ENCODE measurements at places on chromosomes 1 and 21. TPM values are rescaled to one million over a fixed set of nuclear protein-coding genes. Genes with fewer than 3 reads are reported as not detected.

DNA sequence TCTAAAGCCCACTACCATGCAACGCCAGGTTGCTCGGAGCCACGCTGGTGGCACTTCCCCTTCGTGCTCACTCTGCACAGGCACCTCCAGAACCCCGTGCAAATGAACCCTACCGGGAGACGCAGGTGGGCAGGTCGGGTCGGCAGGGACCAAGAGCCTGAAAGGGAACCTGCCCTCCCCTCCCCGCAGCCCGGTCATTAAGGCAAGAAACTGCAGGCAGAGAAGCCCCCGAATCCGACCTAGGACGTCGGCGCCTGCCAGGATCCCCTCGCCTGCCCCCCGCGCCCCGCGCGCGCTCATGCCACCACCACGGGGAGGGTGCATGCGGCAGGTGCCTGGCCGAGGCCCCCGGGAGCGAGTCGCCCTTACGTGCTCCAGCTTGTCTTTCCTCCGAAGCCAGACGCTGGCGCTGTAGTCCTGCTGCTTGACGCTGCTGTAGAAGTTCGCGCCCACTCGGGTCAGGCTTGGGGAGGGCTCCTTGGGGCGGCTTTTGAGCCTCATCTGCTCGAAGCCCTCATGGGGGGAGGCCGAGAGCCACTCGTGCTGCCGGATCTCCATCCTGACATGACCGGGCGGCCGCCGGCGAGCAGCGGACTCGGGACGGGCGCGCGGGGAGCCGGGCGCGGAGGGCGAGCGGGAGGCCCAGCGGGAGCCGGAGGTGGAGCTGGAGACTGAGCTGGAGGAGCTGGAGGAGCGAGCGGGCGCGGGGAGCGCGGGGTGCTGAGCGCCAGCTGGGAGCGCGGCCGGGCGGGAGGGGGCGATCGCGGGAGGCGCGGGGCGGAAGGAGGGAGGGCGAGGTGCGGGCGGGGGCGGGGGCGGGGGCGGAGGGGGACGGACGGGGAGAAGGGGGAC, 552 bp downstream of the PLD5 start:
- DNase-seq: peak; percentile 60

DNA sequence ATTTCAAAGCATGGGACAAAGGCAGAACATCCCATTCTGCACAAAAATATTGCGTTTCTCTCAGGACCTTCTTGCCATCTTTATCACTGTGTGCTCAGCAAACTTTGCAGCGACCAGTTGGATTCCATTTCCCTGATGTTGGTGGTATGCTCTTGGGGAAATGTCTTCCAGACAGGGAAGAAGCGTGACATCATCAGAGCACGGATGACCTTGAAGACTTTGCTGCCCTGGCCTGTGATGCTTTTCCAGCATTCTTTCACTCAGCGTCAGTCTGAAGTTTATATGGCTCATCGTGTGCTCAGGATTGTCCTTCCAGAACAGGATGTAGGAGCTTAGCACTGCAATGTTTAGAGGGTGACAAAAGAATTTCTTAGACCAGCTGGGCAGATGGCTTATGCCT, 131.4 kb upstream of the F3 start:
- DNase-seq: peak; percentile 57

- DNase-seq: no peak
Observed at GRCh38 chr1:225819346-225820192, 9.6 kb downstream of the EPHX1 start.

DNA sequence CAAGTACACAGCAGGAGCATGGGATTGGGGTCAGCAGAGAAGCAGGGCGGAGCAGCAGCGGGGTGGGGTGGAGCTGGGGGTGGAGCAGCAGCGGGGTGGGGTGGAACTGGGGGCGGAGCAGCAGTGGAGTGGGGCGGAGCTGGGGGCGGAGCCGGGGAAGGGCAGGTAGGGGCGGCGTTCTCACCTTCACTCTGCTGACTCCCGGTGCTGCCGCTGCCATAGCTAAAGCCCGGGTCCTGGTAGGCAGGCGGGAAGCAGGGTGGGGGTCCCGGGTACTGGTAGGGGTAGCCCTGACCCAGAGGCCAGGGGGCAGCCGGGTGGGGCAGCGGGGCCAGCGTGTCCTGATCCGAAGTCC, 6.7 kb downstream of the TAS1R3 start:
- no peak for DNase-seq

- DNase-seq: no peak
Observed at GRCh38 chr1:25699500-25700143, 83.0 kb downstream of the MAN1C1 start.

- DNase-seq: peak; percentile 20
Observed at GRCh38 chr1:231931846-231932454, 305.4 kb downstream of the DISC1 start.

DNA sequence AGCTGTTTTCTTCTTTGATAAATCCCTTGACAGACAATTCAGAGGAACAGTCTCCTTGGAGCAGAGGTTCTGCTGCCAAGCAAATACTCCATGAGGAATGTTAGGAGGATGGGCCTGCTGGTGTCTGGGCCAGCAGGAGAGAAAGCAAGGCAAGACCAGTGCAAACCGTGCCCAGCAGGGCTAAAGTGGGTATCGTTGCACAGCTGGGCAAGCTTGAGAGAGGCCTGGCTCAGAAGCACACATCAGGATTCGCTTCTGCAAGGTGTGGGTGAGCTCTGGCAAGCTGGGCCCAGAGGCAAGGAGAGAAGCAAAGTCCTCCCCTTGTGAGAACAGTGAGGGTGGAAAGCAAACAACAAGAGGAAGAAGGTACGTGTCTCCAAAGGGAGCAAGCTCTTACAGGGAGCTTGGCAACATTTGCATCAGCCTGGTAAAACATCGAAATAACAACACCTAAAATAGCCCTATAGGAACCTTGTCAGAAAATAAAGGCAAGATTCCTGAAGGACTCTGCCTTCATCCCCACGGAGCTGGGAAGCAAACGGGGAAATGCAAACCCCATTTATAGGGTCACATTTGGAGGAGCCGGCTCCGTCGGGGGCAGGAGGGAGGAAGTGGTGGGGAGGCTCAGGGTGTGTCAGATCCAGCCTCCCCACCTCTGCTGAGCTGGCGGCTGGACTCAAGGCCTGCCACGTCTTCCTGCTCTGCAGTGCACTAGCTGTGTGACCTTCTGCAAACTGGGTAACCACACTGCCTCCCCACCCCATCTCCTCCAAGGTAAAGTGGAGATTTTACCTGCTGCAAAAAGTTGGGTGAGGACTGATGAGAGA, 62.3 kb upstream of the HIVEP3 start:
- DNase-seq: peak; percentile 64

- peak; percentile 4 for DNase-seq
Observed at GRCh38 chr21:14734191-14734590, 188.1 kb upstream of the SAMSN1 start.

DNA sequence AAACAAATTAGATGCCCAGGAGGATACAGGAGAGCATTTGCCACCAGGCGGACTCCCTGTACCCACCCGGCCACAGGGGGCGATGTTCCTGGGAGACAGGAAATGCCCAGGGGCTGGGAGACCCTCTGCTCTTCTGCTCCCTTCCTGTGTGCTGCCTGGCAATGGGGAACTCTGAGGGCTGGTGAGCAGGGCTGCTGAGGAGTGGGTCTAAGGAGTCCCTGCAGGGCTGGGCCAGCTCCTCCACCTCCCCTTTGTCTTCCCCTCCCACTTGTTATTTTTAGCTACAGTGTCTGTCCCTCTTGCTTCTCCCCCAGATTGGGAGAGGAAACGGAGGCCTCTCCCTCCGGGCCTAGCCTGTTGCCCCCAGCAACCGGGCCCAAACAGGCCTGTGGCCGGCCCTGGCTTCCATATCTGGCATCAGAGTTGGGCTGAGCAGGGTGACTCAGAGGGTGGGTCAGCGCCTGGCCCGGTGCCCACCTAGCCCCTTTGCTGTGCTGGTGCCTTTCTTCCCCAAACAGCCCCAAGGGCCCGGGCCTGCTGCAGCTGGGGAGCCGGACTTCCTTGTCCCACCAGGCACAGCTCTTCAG, 11.6 kb downstream of the LMNA start:
- DNase-seq: peak; percentile 100

DNA sequence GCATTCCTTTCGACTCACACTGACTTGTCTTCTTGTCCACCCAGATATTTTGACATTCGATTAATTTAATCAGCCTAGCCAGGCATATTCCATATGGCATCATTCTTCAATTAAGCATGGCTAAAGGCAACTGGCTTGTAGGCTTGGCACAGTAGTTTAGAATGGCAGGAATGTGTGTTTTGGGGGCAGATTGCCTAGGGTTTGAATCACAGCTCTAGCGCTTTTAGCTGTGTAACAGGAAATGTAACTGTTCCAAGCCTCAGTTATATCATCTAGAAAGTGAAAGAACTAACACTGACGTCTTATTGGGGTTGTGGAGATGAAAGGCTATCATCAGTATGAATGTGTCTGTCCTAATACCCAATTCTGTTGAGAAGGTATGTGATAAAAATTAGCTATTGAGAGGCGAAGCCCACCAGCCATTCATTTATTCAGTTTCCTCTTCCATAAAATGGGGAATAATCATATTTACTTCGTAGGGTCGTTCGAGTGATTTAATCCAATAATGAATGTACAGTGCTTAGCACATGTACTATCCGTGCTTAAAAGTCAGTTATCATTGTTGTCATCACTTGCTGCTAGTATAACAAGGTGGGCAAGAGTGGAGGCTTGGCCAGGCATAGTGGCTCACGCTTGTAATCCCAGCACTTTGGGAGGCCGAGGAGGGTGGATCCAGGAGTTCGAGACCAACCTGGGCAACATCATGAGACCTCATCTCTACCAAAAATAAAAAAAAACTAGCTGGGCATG, 41.6 kb upstream of the GRHL3 start:
- peak; percentile 40 for DNase-seq

DNA sequence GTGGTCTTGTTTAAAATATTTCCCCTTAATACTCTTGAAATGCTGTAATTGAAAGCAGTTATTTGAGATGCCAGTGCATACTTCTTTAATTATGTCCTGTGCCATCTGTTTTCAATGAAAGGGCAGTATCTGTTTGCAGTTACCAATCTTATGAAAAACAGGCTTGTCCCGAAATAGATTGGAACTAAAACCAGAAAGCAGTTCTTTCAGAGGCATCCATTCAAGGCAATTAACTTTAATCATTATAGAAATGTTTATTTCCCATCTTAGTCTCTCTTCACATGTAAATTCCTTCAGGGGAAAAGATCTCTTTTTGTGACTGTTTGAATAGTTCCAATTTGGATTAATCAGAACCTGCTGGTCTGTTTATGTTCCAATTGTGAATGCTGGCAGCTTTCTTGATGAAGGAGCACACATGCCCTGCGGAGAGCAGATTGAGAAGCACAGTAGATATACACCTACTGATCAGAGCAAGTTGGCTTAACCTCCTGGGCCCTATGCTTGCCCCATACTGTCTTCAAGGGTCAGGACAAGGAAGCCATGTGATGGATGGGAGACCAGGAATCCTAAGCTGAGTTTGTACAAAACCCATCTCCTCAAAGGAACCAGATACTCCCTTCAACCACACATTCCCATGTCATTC, 41.6 kb upstream of the MROH9 start:
- no peak for DNase-seq

DNA sequence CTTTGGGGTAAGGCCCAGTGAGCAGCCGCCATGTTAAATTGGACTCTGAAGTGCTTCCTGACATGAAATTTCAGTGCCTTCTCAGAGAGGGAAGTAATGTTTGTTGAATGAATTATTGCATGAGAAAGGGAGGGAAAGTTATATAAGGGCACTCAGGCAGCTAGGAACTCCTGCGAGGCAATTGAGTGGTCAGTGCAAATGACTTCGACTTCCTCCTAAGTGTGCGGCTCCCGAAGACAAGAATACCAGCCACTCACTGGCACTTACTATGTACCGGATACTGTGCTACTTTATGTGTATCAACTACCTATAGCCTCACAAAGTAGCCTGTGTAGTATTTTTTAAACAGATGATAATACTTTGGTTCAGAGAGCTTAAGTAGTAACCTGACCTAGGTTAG, 52.5 kb downstream of the CNN3 start:
- no peak for DNase-seq

- no peak for DNase-seq
Observed at GRCh38 chr1:14404862-14405301, 193.6 kb upstream of the KAZN start.

- no peak for DNase-seq
Observed at GRCh38 chr1:57431400-57431799, 7.5 kb upstream of the DAB1 start.

- no peak for DNase-seq
Observed at GRCh38 chr1:8903410-8903809, 24.9 kb upstream of the ENO1 start.

GRCh38 chr1:162367772-162368171, 8.9 kb downstream of the SPATA46 start:
- DNase-seq: no peak

DNA sequence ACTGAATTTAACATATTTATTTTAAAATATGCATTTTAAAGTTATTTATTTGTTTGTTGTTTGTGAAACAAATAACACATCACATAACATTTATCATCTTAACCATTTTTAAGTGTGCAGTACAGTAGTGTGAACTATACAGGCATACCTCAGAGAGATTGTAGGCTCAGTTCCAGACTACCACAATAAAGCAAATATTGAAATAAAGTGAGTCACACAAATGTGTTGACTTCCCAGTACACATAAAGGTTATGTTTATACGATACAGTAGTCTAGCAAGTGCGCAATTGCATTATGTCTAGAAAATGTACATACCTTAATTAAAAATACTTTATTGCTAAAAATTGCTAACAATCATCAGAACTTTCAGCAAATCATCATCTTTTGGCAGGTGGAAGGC, 739.4 kb upstream of the ADGRL4 start:
- peak; percentile 1 for DNase-seq

- DNase-seq: no peak
Observed at GRCh38 chr1:19429611-19430010, 55.7 kb downstream of the CAPZB start.

DNA sequence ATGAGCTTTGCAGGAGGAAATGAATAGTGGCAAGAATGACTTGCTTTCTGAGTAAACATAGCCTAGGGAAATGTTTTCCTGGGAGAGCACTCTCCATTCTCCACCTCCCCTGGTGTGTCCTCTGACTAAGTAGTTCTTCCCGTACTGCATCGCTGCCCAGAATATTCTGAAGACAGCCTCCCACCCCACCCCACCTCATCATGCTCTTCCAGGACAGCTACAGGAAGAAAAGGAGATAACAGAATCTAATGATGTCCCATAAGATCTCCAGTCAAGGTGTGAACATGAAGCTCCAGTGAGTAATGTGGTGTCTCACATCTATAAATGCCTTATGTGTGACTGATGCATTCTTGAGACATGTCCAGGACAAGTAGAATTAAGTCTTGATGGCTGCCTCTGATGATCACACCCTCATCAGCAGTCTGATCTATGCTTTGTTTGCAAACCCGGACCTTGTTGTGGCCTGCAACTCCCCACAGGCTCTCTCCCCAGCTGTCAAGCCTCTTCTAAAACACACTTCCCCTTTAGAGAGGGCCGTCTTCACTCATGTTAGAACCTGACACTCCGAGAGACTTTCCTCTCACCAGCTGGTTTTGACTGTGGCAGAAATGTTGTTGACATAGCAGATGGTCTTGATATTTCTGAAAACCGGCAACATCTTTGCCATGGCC, 183.0 kb downstream of the CYYR1 start:
- peak; percentile 91 for DNase-seq

GRCh38 chr1:9657521-9658032, 6.0 kb downstream of the PIK3CD start:
- DNase-seq: no peak

The TP53BP2 gene
- total RNA-seq: 19.5 TPM

The FCMR gene
- not detected for total RNA-seq

The MYCBP gene
- total RNA-seq: 26.6 TPM

The ROR1 gene
- total RNA-seq: 2.9 TPM

The ILDR2 gene
- total RNA-seq: 8.3 TPM

The BMP8B gene
- total RNA-seq: not detected

The CATSPERE gene
- not detected for total RNA-seq

The ITLN1 gene
- total RNA-seq: not detected

The VPS13D gene
- 12.7 TPM for total RNA-seq

The INAVA gene
- total RNA-seq: not detected

The ATP1A2 gene
- not detected for total RNA-seq

The AMPD1 gene
- not detected for total RNA-seq

The EVI5 gene
- 4.7 TPM for total RNA-seq

The AMIGO1 gene
- 2.0 TPM for total RNA-seq

Data from HT1080 (cell line).